Right cardiac atrium (tissue), 5 donors: ENCODE measurements at places on chromosomes 7 and 10.

DNA sequence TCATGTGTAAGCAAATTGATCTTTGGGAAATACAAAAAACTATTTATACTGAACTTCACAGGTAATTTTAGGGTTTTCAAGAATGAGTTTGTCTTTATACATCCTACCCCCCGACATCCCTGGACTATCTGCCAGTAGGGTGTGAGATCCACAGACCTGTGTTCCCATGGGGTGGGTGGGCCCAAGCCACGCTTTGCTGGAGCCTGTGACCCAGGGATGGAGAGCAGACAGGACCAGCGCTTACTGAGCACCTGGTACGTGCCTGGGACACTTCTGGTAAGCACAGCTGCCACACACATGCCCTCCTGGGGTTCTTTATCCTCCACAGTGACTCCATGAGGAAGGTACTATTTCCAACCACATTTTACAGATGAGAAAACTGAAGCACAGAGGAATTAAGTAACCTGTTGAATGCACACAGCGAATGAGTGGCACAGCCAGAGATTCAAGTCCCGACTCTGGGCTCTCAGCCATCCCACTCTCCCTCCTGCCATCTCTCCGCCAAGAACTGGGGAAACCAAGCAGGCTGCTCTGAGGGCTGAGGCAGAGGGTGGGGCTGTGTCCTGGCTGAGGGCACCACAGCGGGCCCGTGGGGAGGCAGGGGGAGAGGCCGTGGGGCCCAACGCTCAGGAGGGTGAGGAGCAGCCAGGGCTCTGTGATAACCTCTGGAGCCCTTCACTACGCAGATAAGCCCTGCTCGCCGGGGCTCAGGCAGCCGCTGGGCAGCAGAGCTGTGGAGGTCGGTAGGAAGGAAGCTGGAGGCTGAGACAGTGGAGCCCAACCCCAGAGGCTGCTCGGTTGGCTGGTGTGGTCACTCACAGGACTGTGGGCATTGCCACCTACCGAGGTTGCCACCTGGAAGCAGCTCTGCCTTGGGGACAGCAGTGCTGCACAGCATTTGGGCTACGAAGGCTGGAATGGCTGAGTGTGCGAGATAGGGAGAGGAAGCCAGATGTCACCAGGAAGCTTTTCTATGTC lies 124.2 kb downstream of the ARHGAP22 start:
- no peak for DNase-seq

GRCh38 chr7:111126987-111127386 lies 36.1 kb downstream of the LRRN3 start:
- no peak for DNase-seq

- no peak for DNase-seq
These were observed 99.1 kb upstream of the JCAD start for GRCh38 chr10:30158325-30158960.

DNA sequence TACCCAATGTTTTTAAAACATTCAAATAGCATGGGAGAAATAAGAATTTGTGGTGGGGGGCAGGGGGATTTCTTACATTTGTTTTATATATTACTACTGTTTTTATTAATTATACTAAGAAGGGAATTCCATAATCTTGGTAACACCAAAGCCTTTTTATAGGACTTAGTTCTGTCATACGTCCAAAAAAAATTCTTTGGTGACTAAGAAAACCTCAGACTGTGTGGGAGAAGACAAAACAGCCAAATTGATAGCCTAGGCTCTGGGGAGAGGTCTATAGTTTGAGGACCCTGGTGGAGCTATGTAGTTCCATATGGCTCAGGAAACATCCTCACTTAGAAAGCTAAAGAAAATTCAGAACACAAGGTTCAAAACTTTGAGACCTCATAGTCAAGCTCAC lies 23.4 kb downstream of the ACSM6 start:
- DNase-seq, result no peak

- DNase-seq, result no peak
These were observed 132.6 kb upstream of the PDLIM1 start for GRCh38 chr10:95423164-95424005.

DNA sequence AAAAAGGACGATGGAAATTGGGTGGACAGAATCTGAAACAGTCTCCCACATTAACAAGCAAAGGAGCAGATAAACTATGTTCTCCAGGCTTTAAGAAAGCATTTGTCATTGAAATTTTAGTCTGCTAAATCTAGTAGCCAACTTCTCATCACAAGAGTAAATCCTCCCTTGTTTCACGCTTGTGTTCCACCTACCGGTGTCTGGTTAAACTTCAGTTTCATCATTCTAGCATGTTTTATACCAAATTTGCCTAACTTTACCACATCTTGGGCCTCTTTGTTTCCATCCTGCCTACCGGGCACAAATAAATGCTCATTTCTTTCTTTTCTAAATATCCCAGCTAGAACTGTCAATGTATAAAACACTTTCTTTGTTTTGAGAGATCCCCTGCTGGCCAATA lies 5.8 kb downstream of the LIPA start:
- DNase-seq, result no peak

DNA sequence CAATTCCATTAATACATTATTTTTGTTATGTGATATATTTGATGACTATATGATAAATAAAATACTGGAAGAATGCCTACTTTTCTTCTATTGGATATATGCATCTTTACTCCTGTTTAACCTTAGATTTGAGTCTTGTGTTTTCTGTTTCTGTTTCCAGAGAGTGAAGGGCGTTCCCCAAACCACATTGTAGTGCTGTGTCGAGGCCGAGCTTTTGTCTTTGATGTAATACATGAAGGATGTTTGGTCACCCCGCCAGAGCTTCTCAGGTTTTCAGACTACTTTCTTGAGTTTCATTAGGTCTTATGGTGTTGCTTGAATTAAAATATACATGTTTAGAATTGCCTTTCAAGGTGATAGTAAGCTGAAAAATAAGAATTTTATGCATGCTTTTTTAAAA lies 23.8 kb downstream of the CROT start:
- no peak for DNase-seq

DNA sequence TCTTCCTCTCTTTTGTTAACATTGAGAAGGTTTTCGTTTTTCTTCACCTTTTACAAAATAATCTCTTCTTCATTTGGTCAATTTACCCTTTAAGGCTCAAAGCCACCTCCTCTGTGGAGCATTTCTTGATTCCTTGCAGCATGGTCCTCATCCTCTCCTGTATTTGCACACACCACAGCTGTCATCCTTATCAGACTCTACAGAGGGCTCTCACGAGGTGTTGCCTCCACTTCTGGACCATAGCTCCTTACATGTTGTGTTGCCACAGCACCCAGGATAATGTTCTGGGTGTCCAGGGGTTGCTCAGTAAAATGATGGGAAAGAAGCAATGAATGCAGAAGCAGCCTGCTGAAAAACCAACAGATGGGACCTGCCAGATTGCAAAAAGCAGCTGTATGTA lies 192.8 kb downstream of the SH2D4B start:
- DNase-seq, result no peak

DNA sequence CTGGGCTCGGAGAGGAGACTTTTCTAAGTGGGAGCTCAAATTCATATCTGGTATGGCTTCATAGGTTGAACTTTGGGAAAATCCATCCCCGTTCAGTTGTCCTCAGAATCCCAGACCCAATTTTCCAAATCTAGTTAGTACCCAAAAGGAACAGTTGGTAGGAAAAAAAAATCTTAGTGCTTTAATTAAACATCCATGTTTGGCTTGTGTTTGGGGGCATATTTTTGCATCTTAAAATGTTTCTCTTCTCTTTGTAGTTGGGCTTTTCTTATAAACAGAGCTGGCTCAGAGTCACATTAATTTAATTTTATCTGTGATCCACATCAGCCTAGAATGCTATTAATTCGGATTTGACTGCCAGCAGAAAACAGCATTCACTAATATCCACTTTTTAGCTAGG lies 165.9 kb downstream of the BUB3 start:
- DNase-seq, result no peak

DNA sequence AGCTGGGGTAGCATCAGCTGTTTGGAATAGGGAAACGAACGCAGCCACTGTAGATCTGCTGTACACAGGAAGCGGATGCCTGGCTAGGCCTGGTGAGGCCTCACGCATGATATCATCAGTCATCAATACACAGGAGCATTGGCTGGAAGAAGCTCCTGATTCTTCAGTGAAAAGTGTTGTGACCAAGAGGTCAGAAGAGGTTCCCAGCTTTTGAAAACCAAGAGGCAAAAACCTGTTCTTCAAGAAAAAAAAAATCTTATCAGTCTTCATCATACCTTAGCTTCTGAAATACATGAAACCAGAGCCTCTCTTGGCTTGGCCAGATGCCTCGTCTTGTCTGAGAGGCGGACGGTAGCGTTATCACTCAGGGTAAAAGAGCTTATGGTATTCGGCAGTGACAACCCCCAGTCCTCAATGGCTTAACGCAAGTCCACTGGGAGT lies 139.3 kb upstream of the TCF7L2 start:
- DNase-seq, result no peak

DNA sequence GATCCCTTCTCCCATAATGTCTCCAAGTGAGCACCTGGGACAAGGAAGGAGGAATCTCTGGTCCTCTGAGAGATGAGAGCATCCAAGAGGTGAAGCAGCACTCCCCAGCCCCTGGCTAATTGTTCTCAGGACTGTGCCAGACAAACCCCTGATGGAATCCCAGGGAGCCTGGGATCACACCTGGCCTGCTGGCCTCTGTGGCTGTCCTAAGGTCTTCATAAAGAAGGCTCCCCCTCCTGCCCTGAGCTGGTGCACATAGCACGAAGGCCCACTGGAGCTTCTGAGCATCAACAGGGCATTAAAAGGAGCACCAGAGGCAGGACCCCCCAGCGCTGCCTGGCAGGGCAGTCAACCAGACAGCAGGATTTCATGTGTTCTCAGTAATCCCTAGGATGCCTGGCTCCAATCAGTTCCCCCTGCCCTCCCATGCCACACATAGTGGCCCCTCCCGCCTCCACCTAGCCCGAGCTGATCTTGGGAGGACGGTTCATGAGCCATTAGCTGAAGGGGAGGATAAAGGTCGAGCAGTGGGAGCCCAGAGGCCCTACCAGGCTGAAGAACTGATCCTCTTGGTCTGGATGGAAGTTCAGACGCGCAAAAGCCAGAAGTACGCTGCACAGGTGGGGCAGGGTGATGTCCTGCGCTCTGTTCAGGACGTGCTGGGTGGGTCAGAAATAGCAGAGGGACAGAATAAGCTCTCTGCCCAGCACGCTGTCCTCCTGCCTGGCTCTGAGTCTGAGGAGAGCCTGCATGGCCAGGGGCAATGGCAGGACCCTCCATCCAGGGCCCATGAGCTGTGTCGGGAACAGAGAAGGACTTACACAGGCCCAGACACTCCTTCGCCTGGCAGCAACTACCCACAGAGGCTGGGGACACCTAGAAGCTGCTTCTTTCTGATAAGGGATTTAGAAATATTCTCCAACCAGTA lies 8.4 kb downstream of the TBRG4 start:
- DNase-seq, result no peak

- DNase-seq, result no peak
These were observed 154.1 kb downstream of the DGKB start for GRCh38 chr7:14748461-14748860.

- no peak for DNase-seq
These were observed 270.5 kb upstream of the PODXL start for GRCh38 chr7:131826960-131827359.

DNA sequence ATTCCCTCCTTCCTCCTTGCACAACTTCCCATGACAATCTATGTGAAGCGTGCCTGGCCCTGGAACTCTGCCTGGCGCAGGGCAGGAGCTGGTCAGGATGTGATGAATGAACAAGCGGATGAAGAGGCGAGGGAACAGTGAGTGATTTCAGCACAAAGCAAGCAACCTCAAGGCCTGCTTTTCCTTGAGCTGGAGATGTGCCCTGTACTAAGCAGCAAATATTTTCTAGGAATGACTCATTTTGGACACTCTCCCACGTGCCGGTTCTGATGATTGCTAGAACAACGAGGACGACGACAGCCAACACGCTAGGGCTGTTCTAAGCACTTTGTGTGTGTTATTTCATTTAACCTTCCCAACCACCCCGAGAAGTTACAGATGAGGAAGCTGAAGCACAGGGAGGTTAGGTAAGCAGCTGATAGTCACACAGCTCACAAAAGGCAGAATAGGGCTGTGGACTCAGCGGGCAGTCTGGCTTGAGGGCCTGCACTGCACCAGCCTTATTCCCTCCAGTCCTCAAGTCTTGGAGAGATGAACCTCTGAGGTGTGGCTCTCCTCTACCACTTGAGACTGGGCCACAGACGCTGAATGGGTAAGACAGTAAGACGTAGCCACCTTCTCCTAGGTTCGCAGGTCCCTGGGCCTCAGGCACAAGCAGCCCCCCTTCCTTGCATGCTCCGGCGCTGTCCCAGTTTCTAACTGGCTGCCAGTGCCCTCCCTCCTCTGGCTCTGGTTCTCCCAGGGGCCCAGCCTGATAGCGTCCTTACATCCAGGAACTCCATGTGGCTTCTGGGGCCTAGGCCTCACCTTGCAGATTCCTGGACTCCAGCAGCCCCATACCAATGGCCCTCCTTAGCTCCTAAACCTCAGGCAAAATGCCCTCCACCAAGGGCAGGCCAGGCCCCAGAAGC lies 59.0 kb downstream of the YKT6 start:
- DNase-seq, result peak; percentile 88

DNA sequence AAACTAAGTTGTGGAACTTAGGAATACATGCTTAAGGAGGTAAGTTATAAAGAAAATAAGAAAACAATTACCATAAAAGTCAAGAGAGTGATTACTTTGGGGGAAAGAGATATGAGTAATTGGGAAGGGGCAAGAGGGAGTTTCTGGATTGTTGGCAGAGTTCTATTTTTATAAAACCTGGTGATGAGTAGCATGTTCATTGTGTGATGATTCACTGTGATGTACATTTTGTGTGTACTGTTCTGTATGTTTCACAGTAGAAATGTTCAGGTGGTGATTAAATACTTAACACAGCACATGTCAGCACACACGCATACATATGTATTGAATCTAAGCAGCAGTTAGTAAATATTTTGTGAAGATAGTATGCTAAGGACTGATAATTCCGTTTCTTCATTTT lies 9.7 kb upstream of the OIT3 start:
- no peak for DNase-seq

GRCh38 chr10:92463582-92463981 lies 110.3 kb downstream of the IDE start:
- no peak for DNase-seq

DNA sequence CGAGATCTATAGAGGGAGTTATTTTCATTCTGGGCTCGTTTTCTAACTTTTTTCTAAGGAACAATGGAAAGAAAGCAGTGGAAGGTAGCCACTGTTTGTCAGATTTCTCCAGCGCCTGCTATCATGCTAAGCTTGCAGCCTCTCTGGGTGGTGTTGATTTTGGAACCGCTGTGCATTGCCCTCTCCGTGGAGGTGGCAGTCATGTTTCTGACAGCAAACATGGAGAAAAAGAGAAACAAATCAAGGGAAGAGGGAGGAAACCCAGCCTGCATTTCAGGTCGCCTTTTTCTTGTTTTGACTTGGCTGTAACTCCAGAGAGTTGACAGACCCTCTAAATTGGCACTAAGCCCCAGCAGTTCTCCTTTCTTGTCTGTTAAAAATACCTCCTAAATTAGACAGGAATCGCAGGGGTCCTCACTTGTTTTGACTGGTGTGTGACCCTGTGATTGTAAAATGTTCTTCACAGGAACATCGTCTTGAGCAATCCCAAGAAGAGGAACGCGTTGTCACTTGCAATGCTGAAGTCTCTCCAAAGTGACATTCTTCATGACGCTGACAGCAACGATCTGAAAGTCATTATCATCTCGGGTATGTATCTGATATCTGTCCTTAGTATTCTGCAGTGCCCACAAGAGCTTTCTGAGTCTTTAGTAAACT lies 4.8 kb downstream of the ECHDC3 start:
- DNase-seq, result peak; percentile 51

- no peak for DNase-seq
These were observed 56.3 kb upstream of the DNAH11 start for GRCh38 chr7:21486511-21486910.

GRCh38 chr7:34096198-34096651 lies 190.9 kb downstream of the BMPER start:
- DNase-seq, result peak; percentile 87
